ENCODE measurements at places on chromosomes 16 and 17. TPM values are rescaled to one million over a fixed set of nuclear protein-coding genes. Genes with fewer than 3 reads are reported as not detected.

- DNase-seq, result no peak
Observed at GRCh38 chr17:20241855-20242254, 225.5 kb downstream of the LGALS9B start.

- DNase-seq, result no peak
Observed at GRCh38 chr17:50763716-50764475, 3.4 kb downstream of the ANKRD40CL start.

- DNase-seq, result no peak
Observed at GRCh38 chr17:43020030-43020621, 2.1 kb downstream of the VAT1 start.

DNA sequence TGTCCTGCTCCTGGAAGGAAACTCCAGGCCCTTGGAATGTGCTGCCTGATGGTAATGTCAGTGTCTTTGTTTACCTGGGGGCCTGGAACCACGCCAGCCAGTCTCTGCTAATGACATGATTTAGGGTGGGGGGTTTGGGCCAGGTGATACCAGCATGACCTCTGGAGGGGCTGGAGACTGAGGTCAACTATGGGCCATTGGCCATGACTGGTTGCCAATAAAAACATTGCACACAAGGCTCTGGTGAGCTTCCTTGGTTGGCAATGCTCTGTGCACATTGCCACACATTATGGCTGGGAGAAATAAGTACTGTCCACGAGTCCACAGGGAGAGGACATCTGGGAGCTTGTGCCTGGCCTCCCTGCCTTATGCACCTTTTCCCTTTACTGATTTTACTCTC, 52.5 kb downstream of the LITAF start:
- DNase-seq, result peak; percentile 16

DNA sequence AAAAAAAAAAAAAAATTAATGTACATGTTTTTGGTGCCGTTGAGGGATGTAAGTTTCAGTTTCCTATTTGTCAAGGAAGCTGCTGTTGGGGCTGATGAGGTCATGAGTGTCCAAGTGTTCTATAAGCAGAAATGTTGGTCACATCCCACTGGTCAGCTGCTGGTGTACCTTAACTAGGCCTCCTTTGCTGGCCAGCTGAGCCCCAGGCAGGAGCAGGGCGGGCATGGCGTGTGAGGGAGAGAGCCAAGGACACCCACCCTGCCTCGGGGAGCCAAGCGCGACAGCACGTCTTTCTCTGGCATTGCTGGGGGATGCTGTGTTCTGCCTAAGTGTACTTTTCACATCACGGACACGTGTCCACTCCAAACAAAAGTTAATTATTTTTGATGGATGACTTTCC, 108.1 kb upstream of the CDC42EP4 start:
- no peak for DNase-seq

DNA sequence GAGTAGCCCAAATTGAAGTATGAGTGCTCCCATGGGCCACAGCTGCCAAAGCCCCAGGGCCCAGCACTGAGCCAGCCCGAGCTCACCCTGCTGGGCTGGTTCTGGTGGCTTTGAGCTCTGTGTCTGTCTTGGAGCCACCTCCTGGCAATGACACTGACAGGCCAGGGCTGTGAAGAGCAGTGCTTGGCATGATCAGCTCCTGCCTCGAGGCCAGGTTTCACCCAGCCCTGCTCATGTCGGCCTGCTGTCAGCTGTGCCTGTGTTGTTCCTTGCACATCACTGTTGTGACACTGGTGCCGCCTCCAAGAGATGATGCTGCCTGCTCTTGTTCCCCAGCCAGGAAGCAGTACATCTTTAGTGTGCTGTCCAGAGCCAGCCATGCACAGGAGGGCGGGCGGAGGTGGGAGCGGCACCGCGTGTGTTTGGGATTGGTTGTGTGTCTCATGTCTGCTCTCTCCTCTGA, 26.0 kb downstream of the PLD6 start:
- no peak for DNase-seq

- DNase-seq, result no peak
Observed at GRCh38 chr16:89373355-89374110, 116.8 kb downstream of the ANKRD11 start.

GRCh38 chr16:11098601-11099390, 154.4 kb downstream of the CLEC16A start:
- DNase-seq, result no peak

DNA sequence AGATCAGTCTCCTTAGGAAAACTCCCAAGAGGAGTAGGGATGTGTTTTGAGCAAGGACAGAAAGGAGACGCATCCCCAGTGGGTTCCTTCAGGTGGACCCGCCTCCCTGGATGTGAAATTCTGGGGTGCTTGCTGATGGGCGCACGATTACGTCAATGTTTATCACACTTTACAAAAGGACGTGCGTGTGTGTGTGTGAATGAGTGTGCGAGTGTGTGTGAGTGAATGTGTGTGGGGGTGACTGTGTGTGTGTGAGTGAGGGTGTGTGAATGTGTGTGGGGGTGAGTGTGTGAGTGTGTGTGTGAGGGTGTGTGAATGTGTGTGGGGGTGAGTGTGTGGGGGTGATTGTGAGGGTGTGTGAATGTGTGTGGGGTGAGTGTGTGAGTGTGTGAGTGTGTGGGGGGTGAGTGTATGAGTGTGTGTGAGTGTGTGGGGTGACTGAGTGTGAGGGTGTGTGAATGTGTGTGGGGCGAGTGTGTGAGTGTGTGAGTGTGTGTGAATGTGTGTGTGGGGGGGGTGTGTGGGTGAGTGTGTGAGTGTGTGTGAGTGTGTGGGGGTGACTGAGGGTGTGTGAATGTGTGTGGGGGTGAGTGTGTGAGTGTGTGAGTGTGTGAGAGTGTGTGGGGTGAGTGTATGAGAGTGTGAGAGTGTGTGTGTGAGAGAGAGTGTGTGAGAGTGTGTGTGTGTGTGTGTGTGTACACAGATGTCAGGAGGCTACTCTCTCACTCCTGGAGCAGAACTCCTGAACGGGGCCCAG, 4.1 kb upstream of the TRARG1 start:
- no peak for DNase-seq

DNA sequence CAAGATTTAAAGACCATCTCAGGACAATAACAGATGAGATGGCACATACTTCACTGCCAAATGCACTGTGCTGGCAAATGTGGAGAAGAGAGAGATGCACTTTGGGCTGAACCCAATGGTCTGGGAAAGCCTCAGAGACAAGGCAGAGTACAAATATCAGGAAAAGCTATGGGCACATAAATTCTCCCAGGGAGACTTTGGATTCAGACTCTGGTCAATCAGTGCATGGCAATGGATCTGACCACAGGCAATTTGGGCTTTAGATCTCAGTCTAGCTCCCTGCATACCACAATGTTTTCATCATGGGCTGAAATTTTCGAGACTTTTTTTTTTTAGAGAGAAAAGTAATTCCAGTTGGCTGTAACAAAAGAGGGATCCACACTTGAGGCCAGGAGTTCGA, 20.0 kb upstream of the XPO6 start:
- DNase-seq, result no peak

- no peak for DNase-seq
Observed at GRCh38 chr17:50542795-50543774, 3.9 kb upstream of the SPATA20 start.

DNA sequence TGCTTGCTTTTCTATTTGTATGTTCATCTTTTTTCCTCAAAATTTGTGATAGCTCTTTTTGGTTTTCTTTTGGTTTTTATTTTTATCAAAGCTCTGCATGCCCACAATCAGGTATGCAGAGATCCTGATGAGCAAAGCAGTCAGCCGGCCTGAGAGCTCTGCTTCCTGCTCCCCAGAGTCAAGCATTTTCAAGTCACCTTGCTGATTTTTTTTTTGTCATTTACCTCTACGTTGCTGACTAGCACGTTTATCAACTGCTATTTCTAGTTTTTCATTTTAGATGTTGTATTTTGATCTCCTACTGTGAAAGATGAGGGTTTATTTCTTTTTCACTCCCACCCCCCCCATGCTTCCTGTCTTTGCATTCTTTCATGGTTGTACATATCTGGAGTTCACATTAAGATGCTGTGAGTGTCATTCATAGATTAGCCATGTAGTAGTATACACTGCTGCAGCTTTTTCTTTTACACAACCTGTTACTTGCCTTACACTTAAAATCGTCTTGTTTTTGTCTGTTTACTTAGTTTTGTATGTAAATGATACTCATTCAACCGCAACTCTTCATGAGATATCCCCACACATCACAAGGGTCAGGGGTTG, 196.2 kb downstream of the LGALS9B start:
- DNase-seq, result no peak

GRCh38 chr17:49180303-49180702, 30.1 kb downstream of the GNGT2 start:
- DNase-seq, result peak; percentile 62

GRCh38 chr16:27826893-27827289, 236.6 kb downstream of the GSG1L start:
- DNase-seq, result no peak

DNA sequence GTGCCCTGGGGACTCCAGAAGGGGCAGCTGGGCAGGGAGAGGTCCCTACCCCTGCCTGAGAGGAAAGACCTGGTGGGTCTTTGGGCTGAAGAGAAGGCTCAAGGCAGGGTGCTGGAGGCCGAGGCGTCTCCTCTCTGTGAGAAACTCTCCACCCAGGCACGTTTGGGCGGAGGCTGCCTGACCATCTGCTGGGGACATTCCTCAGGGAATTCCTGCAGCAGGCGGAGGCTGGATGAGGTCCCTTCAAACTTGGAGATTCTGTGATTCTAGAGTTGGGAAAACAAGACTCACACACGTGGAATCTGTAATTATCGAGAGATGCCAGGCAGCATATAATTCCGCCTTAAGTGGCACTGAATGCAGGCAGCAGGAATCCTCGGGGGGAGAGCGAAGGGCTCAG, 21.1 kb upstream of the PHF12 start:
- no peak for DNase-seq

DNA sequence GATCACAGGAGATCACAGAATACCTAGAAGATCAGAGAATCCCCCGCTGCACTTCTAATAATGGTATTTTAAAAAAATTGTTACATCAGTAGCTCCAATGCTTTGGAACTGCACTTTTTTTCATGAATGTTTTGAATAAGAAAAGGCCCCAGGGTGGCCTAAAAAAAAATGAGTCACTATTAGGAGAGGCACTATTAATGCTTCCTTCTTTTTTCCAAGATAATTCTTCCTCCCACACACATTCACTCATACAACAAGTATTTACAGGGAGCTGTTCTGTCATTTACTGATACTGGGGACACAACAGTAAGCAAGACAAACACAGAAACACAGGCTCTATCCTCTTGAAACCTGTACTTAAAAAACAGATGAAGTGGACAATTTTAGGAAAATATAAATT, 675 bp upstream of the PDZD9 start:
- DNase-seq, result no peak

DNA sequence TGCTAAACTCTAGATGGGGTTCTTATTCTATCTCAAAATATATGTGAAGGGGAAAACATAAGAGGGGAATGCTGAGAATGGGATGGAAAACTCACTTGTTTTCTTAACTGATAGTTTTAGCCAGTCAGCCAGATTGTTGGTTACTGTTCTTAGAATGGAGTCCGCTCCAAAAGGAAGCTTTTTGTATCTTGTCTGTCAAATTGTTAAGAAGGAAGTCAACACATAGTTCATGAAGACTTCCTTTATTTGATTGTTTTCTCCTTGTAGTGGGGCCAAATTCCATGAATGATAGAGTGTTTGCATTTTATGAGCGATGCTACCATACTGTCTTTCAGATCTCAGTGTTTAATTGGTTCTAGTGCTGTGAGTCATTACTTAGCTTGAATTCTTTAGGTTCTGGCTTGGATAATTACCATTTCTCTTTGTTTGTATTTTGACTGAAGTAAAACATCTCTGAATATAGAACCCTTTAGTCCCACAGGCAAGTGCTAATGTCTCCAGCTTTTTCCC, 98.3 kb upstream of the GOT2 start:
- no peak for DNase-seq

GRCh38 chr17:58569196-58569595, 54.8 kb upstream of the MTMR4 start:
- DNase-seq, result no peak

GRCh38 chr17:65667656-65668055, 106.2 kb upstream of the AXIN2 start:
- no peak for DNase-seq

GRCh38 chr17:45366049-45366448, 49.2 kb upstream of the MAP3K14 start:
- no peak for DNase-seq

DNA sequence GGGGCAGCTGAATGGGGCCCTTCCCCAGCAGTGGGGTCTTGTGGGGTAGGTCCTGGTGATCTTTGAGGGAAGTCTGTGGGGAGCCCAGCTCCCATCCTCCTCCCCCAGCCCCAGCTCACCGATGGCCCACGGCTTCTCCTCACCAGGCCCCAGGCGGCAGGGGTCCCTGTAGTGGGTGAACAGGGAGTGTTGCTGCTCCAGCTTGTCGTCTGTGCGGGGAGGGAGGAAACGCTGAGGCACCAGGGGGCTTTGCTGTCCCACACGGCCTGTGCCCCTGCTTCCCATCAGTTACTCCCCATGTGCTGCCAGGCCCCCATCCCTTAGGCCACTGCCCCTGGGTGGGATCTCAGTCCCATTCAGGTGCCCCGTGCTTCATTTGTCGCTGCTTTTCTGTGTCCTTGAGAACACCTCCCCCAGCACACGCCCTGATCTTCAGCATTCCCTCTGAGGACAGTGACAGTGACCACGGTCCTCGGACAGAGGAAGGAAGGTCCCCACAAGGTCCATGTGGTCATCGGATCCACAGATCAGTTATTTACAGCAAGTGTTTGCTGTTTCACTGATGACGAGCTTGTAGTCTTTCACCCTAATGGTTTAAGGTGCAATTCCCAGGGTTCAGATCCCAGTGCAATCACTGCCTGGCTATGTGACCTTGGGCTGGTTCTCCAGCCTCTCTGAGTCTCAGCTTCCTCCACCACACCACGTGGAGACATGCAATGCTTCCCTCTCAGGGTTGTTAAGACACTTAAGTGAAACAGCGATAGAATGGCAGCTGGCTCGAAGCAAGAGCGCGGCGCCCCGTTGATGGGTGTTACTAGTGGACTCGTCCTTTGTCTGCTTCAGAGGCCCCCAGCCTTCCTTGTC, 53.1 kb downstream of the PRMT7 start:
- DNase-seq, result no peak

- no peak for DNase-seq
Observed at GRCh38 chr16:80158766-80159165, 382.0 kb upstream of the DYNLRB2 start.

ADAP2 gene
- 1.3 TPM for total RNA-seq

C16orf54 gene
- total RNA-seq, result not detected

FGF11 gene
- total RNA-seq, result 1.2 TPM

DHRS7C gene
- not detected for total RNA-seq

NUDT7 gene
- 4.1 TPM for total RNA-seq

PRSS36 gene
- total RNA-seq, result not detected

GINS3 gene
- 14.5 TPM for total RNA-seq

MT1F gene
- total RNA-seq, result 0.72 TPM

NKD1 gene
- total RNA-seq, result 0.12 TPM

RHBDF1 gene
- total RNA-seq, result 23.3 TPM

SLC38A8 gene
- not detected for total RNA-seq
